CD8-positive, alpha-beta T cell (primary cell): ENCODE measurements at places on chromosomes 6 and 20. TPM values are rescaled to one million over a fixed set of nuclear protein-coding genes. Genes with fewer than 3 reads are reported as not detected.

- DNase-seq = no peak
Observed at GRCh38 chr6:104214901-104215300, 644.8 kb downstream of the HACE1 start.

- no peak for DNase-seq
Observed at GRCh38 chr20:23235173-23236027, 115.2 kb upstream of the NXT1 start.

- no peak for DNase-seq
Observed at GRCh38 chr20:25023356-25023755, 30.8 kb upstream of the APMAP start.

- DNase-seq = no peak
Observed at GRCh38 chr6:13285705-13286104, 42.6 kb downstream of the TBC1D7 start.

DNA sequence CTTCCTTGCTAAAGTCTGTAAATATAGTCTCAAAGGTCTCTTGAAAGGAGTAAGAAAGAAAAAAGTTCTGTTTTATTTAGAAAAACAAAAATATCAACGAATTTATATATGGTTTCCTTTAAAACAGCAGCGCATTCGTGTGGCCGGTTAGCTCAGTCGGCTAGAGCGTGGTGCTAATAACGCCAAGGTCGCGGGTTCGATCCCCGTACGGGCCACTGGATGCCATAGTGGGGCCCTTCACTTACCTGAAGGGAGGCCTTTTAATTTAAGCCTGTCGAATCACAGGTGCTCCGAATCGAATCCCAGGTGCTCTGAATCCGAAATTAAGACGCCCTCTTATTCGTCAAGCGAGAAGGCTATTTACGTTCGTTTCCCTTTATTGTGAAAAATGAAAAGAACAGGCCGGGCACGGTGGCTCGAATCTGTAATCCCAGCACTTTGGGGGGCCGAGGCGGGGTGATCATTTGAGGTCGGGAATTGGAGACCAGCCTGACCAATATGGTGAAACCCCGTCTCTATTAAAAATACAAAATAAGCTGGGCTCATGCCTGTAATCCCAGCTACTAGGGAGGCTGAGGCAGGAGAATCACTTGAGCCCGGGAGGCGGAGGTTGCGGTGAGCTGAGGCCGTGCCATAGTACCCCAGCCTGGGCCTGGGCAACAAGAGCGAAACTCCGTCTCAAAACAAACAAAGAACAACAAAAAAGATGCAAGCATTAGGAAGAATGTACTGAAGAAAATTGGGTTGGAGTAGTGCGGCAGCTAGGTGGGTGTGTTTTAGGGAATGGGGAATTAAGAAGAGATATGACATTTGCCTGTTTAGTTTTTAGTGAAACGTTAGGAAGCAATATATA lies 195.8 kb upstream of the ZNF184 start:
- no peak for DNase-seq

DNA sequence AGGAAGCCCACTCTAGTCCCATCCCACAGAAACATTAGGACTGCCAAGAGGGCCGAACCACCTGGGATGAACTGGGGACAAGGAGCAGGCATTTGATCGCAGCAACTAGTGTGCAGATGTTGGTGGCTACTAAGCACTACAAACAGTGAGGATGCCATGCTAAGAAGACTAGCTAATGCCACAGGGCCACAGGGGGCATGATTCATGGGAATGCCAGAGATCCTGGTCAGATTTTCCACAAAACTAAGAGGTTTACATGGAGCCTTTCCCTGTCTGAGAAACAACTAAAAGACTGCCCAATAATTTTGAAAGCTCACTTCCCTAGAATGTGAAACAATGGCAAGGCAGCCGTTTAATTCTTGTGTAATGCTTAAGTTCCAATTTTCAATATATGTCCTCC lies 375.9 kb upstream of the PTCHD4 start:
- no peak for DNase-seq

ECT2L gene
- total RNA-seq = not detected

OR2H1 gene
- total RNA-seq = not detected

MLN gene
- total RNA-seq = not detected

COL9A3 gene
- not detected for total RNA-seq

TCP11 gene
- not detected for total RNA-seq

HLA-DOB gene
- total RNA-seq = 13.4 TPM

APOM gene
- total RNA-seq = 5.7 TPM
